ENCODE measurements at places on chromosomes 2 and 18.

- no peak for DNase-seq
Observed at GRCh38 chr2:105625632-105626031, 119.1 kb upstream of the NCK2 start.

- DNase-seq = no peak
Observed at GRCh38 chr2:12120281-12121150, 374.1 kb downstream of the LPIN1 start.

DNA sequence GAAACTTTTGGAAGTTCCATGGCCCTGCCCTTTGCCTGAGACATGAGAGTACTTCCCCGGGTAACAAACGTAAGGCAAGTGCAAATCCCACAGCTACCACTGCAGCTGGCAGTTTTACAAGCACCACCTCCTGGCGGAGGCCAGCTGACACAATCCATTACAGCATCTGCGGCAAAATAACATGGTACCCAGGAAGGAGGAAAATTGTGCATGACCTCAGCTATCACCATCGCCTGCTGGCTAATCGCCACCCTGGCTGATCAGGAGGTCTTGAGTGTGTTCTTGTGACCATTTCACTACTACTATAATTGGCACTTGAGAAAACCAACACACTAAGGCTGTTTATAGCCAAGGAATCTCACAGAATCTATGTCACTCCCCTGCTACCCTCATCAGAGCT, 71.7 kb upstream of the SERPINE2 start:
- no peak for DNase-seq

DNA sequence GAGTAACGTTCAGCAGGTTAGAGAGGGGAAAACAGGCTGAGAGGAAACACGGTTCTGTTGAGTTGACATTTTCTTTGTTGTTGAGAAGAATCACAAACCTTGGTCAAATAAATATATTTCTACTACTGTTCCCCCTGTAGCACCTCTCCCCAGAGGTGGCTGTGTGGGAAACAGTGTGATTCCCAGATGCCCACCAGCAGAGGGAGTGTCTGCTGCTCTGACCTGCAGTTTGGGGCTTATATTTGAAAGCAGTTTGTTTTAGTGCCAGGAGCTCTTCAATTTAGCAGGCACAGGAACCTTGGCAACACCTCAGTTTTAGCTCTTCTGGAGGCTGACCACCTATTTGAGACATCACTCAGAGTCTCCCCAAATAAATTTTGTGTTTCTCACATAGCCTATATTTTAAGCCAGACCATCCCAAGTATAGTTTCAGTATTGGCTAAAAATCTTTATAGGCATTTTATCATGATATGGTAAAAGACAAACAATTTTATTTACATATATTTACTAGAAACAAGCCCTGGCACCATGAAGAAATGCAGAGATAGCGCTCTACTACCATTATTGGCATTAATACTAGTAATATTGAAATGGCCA, 75.7 kb downstream of the PIK3C3 start:
- DNase-seq = no peak

DNA sequence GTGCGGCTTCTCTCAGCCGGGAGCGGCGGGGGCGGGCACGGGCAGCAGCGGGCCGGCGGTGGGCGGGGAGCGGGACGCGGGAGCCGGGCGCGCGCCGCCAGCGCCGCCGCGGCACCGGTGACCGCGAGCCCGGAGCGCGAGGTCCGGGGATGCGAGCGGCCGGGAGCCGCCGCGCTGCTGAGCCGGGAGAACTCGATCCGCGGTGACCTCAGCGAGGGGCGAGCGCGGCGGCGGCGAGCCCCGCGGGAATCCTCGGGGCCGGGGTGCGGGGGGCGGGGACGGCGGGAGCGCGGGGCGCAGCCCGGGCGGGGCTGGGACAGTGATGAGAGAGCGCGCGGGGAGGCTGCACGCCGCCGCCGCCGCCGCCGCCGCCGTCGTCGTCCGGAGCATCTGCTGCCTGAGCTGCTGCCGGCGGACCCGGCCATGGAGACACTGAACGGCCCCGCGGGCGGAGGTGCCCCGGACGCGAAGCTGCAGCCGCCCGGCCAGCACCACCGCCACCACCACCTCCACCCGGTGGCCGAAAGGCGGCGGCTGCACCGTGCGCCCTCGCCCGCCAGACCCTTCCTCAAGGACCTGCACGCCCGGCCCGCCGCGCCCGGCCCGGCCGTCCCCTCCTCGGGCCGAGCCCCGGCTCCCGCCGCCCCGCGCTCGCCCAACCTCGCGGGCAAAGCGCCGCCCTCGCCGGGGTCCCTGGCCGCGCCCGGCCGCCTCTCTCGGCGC, at the start of gene MTCL1:
Gene MTCL1 (plus strand): TSS at position 319 of the 723 bp plus-strand sequence. CDS start 105 bp downstream, at position 424.
- DNase-seq = no peak

DNA sequence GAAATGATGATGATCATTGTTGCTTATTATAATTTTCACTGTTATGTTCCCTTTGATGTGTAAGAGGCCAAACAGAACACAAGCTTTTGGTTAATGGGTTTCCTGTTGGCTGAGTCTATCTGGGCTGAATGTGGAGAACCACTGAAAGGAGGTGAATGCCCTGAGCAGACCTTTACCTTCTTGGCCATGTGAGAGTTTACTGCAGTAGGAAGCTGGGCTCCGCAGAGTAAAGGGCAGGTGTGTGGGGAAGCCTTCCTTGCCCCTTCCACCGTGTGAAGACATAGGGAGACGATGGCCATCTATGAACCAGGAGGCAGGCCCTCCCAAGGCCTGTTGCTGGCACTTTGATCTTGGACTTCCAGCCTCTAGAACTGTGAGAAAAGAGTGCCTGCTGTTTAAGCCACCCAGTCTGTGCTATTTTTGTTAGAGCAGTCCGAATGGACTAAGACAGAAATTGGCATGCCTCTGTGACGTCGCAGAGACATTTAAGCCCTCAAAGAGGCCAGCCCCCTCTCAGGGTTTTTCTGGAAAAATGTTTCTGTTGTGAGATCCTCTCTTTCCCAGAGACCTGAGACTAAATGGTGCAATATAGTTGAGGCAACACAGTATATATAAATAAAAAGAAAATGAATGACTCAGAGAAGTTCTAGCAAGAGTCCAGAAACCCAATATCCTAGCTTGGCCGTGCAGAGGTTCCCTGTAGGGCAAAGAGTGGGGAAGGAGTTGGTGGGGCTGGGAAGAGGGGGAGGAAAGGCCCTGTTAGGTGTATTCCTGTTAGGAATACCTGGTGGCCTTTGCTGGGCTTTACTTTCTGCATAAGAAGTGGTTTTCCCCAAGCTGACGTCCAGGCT, 121.9 kb upstream of the LGALSL start:
- no peak for DNase-seq

GRCh38 chr18:41917181-41917580, 37.9 kb upstream of the PIK3C3 start:
- no peak for DNase-seq

GRCh38 chr2:135773319-135773718, 31.7 kb downstream of the UBXN4 start:
- no peak for DNase-seq

GRCh38 chr2:75525434-75526310, 35.1 kb downstream of the EVA1A start:
- DNase-seq = no peak

GRCh38 chr2:150309311-150310080, 178.0 kb downstream of the RND3 start:
- no peak for DNase-seq

- no peak for DNase-seq
Observed at GRCh38 chr2:127392133-127392827, 4.5 kb upstream of the MAP3K2 start.
